Activated T-helper 1 cell treated with anti-CD3 and anti-CD28 coated beads, Interleukin-12 subunit alpha, Interleukin-12 subunit beta, Interleukin-2, Interleukin-4 antibody, amounts not matched to agents 30 ng/mL and 10 ng/mL and 1 ng/mL, durations not matched to agents 14 hours and 24 hours and 36 hours (primary cell): ENCODE measurements at places on chromosomes 4 and X.

DNA sequence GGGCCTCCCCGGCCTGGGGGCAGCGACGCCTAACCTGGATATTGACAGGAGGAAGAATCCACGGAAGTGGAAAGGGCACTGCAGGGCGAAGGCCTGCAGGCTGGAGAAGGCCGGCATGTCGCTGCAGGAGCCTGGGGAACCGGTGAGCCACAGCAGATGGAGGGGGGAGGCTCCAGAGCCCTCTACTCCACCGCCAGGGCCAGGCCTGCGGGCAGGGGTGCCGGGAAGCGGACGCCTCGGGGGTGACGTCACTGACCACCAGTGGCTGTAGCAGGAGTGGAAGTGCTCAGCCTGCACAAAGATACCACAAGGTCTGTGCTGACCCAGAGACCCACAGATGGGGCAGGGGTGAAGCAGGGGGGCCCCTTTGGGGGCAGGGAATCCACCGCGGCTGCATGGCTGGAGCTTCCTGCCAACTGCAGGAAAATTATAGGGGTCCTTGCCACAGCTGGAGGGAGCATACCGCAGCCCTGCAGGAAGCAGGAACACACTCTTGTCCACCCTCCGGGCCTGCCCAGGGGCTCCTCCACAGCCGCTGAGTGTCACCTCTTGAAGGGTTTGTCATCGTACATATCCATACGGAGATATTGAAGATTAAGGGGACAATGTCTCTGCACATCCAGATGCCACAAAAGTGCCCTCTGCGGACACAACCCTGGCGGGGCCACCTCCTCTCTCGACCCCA lies 7.6 kb upstream of the HTRA3 start:
- DNase-seq = no peak

DNA sequence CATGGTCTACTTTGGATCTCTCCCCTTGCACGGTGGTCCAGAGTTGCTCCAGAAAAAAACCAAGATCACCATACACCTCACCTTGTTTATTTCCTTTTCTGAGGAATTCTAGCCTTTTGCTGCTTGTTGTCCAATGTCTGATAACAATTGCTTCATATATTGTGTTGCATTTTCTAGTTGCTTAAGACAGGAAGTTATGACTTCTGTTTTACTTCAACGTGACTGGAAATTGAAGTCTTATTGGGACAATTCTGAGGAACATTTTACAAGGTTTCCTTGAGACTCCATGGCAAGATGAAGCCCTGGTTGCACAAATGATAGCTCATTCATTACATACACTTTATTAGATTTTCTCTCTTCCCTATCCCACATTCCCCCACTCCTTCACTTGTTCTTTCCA lies 5.2 kb downstream of the CXCL1 start:
- no peak for DNase-seq

GRCh38 chrX:9033586-9033985 lies 341 bp downstream of the FAM9B start:
- no peak for DNase-seq

DNA sequence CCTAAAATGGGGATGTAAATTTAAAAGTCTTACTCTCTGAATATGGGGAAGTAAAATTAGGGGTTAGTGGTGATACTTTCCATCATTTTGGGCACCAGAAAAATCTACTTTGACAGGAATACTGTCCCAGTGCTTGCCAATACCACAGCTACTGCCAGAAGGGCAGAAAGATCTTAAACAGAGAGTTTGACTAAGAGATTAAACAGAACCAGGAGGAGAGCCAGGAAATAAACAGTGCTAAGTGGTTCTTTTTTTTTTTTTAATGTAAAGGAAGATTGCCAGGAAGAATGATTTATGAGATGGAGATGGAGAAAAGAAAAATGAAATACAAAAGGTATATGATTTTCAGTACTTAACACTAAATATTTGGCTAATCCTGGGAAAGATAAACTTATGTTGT lies 126.8 kb downstream of the RTL3 start:
- DNase-seq = no peak

GRCh38 chr4:80447493-80447892 lies 112.0 kb downstream of the CFAP299 start:
- DNase-seq = no peak

DNA sequence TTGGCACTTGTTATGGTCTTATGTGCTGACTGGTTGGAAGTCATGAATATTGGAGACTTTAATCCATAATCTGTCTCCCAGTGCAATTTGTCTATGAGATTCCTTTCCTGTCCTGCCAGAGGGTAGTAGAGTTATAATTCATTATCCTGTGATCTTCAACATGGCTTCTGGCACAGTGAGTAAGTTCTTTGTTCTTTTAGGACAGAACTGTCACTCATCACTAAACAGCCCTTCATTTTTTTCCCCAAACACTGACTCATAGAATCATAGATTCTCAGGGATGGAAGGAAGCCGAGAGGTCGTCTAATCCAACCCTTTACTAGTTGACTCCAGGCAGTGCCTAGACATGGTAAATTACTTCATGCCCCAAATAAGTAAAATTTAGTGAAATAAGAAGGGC lies 78.4 kb downstream of the LUZP4 start:
- no peak for DNase-seq

DNA sequence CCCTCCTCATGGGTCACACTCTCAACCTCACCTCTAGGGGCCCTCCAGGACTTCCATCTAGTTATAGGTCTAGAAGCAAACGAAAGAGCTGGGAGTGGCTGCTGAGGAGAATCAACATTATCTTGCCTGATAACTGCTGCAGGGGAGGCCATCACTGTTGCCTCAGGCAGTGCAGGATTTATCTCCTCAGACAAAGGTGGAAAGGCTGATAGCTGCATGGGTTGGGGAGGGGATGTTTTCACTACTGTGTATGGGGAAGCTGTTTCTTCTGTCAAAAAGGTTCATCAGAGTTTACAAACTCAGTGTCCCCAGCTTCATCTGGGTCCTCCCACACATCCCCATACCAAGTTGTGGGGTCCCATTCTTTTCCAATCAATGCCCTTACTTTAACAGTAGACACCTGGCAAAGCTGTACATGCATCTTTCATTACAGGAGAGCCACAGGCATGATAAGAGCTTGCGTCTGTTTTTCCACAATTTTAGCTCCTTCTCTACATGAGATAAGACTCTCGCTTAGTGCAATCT lies 17.6 kb upstream of the PRDM8 start:
- DNase-seq = no peak

- no peak for DNase-seq
Observed at GRCh38 chrX:45324941-45325340, 124.3 kb upstream of the DIPK2B start.
